ENCODE measurements at places on chromosomes 5 and 9. TPM values are rescaled to one million over a fixed set of nuclear protein-coding genes. Genes with fewer than 3 reads are reported as not detected.

CCDC107 gene
- 24.2 TPM for total RNA-seq

SOHLH1 gene
- total RNA-seq: not detected

SLC2A8 gene
- total RNA-seq: 15.3 TPM

RNF180 gene
- total RNA-seq: 0.60 TPM

PCDHB7 gene
- not detected for total RNA-seq

FBXW11 gene
- 35.7 TPM for total RNA-seq

KCNN2 gene
- 0.15 TPM for total RNA-seq

NFIL3 gene
- total RNA-seq: 13.7 TPM

CTSV gene
- 12.4 TPM for total RNA-seq

CDO1 gene
- not detected for total RNA-seq

RLN2 gene
- 0.19 TPM for total RNA-seq

SPAAR gene
- total RNA-seq: not detected

ENTPD8 gene
- 0.13 TPM for total RNA-seq

ADCY2 gene
- total RNA-seq: not detected

ADAMTS2 gene
- 0.11 TPM for total RNA-seq

DNAH5 gene
- 0.93 TPM for total RNA-seq

ALAD gene
- total RNA-seq: 14.7 TPM

C5orf52 gene
- not detected for total RNA-seq

CERT1 gene
- 29.7 TPM for total RNA-seq

CCNO gene
- 8.6 TPM for total RNA-seq

QRFP gene
- not detected for total RNA-seq

PKD2L2 gene
- not detected for total RNA-seq

CD72 gene
- total RNA-seq: 0.06 TPM

FBXW2 gene
- 43.8 TPM for total RNA-seq

ST8SIA4 gene
- total RNA-seq: 0.74 TPM

GAS1 gene
- 0.05 TPM for total RNA-seq

FAM78A gene
- 0.40 TPM for total RNA-seq

TLX3 gene
- total RNA-seq: not detected

LHX6 gene
- 0.39 TPM for total RNA-seq

TAF11L13 gene
- total RNA-seq: not detected

IL13 gene
- total RNA-seq: not detected

CFAP90 gene
- 0.41 TPM for total RNA-seq

GRM6 gene
- total RNA-seq: not detected

TEK gene
- 0.15 TPM for total RNA-seq

OR1J2 gene
- total RNA-seq: not detected

MYOT gene
- not detected for total RNA-seq

GPX8 gene
- 49.4 TPM for total RNA-seq

HSPB3 gene
- not detected for total RNA-seq

NRG2 gene
- total RNA-seq: 2.0 TPM

STK32A gene
- 0.33 TPM for total RNA-seq

GLRA1 gene
- total RNA-seq: not detected

OR2V1 gene
- total RNA-seq: not detected

FGD3 gene
- total RNA-seq: 0.23 TPM

TAF1L gene
- total RNA-seq: not detected

KDM3B gene
- 47.6 TPM for total RNA-seq

PDCD1LG2 gene
- 0.34 TPM for total RNA-seq

TOR4A gene
- total RNA-seq: 28.5 TPM
